ENCODE measurements at places on chromosomes 12 and 14.

- DNase-seq: no peak
Observed at GRCh38 chr12:91316161-91316906, 133.7 kb upstream of the DCN start.

- no peak for DNase-seq
Observed at GRCh38 chr14:57884175-57884574, 18.3 kb upstream of the SLC35F4 start.

- DNase-seq: no peak
Observed at GRCh38 chr14:32697114-32697513, 241.6 kb upstream of the NPAS3 start.

GRCh38 chr12:13148485-13148847 lies 45.0 kb upstream of the GSG1 start:
- DNase-seq: no peak

DNA sequence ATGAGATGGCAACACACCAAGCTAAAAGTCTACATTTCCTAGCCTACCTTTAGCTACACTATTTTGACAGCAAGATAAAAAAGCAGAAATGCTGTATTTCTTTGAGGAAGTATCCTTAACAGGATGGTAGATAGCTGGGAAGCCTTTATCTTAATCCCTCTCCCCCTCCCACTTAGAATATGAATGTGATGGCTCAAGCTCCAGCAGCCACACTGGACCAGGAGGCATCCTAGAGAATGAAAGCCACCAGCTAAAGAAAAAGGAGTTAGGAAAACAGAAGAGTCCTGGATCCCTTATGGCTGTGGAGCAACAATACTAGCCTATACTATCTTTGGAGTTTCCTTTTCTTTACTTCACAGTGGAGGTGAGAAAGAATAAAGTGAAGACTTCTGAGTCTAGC lies 15.1 kb downstream of the NAP1L1 start:
- DNase-seq: no peak

- DNase-seq: no peak
Observed at GRCh38 chr12:57367121-57367520, 63.7 kb downstream of the R3HDM2 start.

DNA sequence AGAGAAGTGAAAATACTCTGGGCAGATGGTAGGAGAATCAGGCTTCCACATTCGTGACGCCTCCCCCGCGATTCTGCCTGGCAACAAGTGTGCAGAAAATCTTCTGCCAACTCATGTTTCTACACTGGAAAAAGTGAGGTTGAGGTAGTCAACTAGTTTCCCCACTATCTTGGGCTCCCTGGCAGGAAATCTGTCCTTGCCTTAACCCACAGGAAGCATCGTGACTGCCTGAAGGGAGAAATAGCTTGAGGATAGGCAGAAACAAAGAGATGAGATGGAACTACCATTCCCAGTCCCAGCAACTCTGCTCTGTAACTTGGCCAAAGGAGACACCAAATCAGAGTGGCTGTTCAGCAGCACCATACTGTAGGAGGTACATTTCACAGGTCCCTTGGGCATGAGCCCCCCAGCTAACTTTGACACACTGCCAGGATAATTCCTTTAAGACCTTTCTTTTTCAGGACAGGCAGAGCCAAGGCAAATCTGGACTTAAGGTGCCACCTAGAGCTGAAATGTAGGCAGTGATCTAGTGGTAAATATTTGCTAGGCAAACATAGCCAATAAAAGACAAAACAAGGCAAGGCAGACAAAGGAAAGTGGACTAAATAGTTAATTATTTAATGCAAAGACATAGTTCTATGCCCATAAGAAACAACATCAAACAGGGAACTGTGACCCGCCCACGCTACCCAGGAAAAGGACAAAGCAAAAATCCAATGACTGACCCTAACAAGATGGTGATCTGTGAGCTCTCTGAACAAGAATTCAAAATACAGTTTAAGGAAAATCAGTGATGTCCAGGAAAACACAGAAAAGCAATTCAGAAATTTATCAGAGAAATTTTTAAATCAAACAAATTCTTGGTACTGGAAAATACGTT lies 205.1 kb downstream of the PTPRO start:
- DNase-seq: no peak

- DNase-seq: no peak
Observed at GRCh38 chr14:57928732-57929131, 62.8 kb upstream of the SLC35F4 start.

DNA sequence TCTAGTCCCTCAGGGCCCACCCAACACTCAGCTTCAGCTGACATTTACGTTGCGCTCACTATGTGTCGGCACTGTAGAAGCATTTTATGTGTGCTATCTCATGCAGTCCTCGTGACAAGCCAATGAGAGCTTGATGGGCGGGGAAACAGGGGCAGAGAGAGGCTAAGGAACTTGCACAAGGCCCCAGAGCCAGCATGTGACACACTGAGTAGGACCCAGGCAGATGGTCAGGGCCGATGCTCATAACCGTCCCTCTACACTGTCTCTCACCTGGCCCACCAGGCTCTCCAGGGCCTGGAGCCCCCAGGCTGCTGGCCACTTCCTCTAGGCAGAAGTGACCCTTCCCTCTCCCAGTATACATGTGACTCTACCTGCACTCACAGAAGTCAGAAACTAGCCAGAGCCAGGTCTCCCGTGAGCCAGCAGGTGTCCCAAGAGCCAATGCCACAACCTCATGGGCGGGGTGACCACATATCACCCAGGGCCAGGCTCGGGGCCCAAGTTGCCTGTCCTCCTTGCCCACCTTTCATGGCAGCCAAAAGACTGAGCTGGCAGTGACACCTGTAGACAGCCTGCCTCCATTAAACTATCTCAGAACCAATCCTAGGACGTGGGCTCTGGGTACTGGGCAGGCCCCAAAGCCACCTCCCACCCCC lies 38.3 kb downstream of the TTC7B start:
- no peak for DNase-seq

DNA sequence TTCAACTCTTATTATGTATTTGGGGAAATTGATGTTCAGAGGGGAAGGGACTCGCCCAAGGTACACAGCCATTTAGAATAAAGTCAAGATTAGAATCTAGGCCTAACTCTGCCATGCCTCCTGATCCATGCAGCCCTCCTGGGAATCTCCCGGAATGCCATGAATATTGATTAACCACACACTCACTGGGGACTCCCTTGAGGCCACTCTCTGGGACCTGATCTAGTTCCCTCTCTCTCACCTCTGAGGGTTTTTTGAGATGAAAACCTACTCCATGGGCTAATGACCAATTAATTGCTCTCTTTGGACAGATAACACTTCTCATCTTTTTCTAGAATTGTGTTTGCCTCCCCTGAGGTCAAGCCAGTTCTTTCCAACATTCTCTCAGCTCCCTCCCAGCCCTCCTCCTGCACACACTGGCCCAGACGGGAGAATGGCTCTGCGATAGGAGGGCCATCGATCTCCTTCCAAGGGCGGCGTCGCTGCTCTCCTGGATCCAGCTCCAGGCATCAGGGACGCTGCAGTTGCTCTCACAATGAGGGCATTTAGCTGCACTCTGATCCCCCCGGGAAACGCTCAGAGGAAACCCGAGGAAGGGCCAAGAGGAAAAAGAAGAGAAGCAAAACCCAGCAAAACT lies 22.6 kb downstream of the WSCD2 start:
- DNase-seq: no peak

DNA sequence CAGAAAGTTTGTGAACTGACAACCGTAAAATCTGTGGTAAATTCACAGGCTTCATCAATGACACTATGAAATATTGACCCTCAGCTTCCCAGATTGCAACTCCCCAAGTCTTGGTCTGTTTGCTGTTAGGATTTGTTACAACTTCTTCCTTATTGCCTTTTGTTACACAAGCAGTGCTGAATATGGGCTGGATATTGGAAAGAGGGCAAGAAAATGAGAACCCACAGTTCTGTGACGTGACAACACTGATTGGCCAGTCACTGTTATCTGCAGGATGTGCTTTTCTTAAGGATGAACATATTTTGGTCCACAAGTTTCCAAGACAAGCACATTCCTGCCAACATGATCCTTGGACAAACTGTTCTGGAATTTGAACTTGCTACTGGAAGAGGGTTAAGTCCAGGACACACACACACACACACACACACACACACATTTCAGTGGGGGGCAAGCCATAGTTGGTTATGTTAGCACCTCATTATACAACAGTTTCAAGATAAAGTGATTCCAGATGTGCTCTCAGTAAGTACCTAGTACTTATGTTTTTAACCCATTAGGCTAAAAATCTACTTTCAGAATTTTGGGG lies 16.6 kb upstream of the SLC38A2 start:
- no peak for DNase-seq

GRCh38 chr12:121123488-121123887 lies 9.2 kb upstream of the P2RX7 start:
- no peak for DNase-seq

- DNase-seq: no peak
Observed at GRCh38 chr12:31234053-31234840, 91.7 kb downstream of the SINHCAF start.

DNA sequence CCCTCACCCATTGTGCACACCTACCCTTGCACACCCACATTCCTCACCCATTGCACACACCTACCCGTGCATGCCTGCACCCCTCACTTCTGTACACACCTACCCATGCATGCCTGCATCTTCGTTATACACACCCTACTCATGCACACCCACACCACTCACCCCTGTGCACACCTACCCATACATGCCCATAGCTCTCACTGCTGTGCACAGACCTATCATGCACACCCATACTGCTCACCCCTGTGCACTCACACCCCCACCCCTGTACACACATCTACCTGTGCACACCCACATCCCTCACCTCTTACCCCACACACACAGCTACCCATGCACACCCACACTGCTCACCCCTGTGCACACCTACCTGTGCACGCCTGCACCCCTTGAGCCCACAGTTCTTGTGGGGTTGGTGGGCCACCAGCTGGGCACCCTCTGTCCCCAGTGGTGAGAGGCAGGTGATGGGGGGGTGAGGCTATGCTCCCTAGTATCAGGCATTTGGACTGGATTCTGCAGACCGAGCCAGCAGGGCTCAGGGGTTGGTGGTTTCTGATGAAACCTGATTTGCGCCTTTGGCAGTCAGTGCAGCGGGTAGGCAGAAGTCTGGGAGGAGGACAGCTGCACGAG lies 15.6 kb downstream of the CEP170B start:
- DNase-seq: no peak

DNA sequence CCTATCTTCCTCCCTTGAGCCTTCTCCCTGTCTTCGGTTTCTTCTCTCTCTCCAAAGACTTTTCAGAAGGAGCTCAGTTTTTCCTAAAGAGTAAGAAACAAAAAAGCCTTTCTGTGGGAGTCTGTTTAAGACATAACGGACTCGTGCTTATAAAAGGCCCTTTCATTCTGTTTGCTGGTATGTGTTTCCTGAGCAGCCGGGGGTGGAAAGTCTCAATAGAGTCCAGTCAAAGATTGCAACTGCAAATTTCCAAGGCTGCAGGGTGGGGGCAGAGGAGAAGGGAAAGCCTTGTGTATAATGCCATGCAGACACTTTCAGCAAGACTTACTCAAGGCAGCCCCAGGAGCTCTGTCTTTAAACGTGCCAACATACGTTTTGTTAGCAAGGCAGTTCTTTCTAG lies 62.2 kb downstream of the GNG2 start:
- no peak for DNase-seq

- no peak for DNase-seq
Observed at GRCh38 chr14:55274146-55274545, 2.9 kb downstream of the FBXO34 start.

DNA sequence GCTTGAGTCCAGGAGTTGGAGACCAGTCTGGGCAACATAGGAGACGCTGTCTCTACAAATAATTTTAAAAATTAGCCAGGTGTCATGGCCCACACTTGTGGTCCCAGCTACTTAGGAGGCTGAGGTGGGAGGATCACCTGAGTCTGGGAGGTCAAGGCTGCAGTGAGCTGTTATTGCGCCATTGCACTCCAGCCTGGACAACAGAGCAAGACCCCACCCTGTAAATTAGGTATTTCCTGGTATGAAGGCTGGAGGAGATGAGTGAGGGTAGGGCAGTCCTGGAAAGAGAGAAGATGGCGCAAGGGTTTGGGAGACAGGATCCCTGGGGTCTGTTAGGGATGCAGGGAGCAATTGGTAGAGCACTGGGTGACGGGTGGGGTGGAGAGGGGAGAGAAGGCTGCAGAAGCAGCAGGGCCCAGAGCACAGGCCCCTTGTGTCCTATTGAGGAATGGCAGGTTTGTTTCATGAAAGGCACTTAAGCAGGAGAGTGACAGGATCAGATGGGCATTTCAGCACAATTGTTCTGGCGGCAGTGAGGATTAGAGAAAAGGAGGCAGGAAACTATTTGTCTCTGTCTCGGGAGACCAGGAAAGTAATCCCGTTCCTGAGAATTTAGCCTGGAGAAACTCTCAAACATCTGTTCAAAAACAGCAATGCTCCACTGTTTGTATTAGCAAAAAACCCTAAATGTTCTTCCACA lies 47.2 kb upstream of the KTN1 start:
- DNase-seq: no peak

- DNase-seq: no peak
Observed at GRCh38 chr14:74015176-74015575, 3.9 kb downstream of the ENTPD5 start.

DNA sequence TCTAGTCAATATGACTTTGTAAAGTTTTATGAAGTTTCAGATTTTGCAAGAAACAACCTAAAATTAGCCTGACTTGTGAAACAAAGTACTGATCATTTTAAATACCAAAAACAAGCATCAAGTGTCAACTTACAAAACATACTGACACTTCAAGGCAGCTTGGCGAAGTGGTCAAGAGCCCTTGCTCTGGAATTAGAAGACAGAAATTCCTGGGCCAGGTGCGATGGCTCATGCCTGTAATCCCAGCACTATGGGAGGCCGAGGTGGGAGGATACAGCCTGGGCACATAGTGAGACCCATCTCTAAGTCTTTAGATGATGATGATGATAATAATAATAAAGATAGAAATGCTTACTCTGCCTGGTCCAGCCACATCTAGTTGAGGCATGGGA lies 45.4 kb upstream of the NR2C1 start:
- DNase-seq: no peak

DNA sequence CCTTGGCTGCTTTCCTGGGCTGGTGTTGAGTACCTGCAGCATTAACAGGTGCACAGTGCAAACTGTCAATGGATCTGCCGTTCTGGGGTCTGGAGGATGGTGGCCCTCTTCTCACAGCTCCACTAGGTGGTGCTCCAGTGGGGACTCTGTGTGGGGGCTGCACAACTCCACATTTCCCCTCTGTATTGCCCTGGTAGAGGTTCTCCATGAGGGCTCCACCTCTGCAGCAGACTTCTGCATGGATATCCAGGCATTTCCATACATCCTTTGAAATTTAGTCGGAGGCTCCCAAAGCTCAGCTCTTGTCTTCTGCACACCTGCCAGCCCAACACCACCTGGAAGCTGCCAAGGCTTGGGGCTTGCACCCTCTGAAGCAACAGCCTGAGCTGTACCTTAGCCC lies 198.6 kb downstream of the GXYLT1 start:
- DNase-seq: no peak

GRCh38 chr14:103550451-103551337 lies 11.8 kb downstream of the BAG5 start:
- no peak for DNase-seq

GRCh38 chr12:93502802-93503623 lies 35.7 kb downstream of the MRPL42 start:
- peak; percentile 24 for DNase-seq

All from activated T-helper 1 cell treated with anti-CD3 and anti-CD28 coated beads, Interleukin-2, amount 50 U/mL, for 16 hours (primary cell).